ENCODE measurements at places on chromosomes 4 and X.

DNA sequence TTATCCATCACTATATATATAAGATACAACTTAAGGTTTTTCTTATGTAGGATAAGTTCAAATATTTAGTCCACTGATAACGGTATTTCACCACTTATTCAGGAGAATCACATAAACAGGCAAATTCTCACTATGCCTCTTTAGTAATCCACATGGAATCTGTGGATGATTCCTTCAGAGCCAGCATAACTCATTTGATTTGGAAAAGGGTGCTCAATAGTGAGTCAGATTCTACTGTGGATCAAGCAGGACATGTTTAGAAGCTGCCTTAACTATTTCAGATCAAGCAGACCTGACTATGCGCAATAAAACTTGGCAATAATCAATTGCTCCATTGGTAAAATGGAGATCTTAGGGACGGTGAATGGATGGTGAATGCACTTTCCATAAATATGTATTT lies 184.1 kb downstream of the CBR4 start:
- no peak for DNase-seq

GRCh38 chrX:111360839-111361238 lies 51.2 kb downstream of the DCX start:
- DNase-seq, result no peak

DNA sequence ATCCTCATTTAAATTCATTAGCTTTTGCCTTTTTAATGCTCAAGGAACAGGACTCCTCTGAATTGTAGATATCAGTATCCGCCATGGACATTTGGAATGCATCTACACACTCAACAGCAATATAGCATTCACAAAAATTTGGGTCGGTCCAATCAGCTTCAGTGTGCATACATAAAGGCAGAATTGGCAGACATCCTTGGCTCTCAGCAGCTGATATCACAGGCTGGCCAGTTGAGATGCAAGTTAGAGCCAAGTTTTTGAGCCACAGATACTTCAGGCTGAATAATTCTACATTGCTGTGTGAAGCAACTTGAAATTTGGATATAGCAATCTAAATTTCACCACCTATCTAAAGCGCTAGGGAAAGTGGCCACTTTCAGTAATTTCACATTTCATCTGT lies 821.1 kb downstream of the PCDH19 start:
- DNase-seq, result no peak

- DNase-seq, result peak; percentile 55
Observed at GRCh38 chrX:46978341-46979291, 66.4 kb downstream of the JADE3 start.

- DNase-seq, result peak; percentile 74
Observed at GRCh38 chrX:92213786-92214185, 434.6 kb downstream of the PCDH11X start.

- no peak for DNase-seq
Observed at GRCh38 chr4:3248811-3249661, at the start of gene MSANTD1. TSS of gene MSANTD1 (plus strand) at chr4:3249159. CDS start at chr4:3249223, 64 bp downstream.

DNA sequence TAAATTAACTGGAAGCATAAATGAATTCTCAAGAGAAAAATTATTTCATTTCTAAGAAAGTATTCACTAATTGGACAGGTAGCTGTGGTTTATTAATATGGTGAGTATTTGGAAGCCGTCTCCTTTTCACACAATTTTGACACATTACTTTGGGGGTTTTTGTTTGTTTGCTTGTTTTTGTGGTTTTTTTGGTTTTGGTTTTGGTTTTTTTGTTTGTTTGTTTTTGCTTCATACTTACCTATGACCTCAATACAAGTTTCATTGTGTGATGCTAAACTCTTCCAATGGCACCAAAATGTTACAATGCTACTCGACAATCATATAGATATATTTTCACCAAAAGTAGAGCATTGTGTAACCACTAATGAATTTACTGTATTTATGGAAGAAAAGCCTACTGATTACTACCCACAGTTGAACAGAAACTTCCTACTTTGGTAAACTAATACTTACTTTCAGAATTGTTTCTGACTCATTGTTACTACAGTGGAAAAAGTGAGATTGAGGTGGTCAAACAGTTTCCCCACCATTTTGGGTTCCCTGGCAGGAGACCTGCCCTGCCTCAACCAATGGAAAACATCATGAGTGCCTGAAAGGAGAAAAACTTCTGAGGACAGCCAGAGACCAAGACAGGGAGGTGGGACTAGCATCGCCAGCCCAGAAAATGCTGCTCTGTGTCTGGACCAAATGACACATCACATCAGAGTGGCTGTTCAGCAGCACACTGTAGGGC lies 443.1 kb downstream of the HNRNPD start:
- no peak for DNase-seq

DNA sequence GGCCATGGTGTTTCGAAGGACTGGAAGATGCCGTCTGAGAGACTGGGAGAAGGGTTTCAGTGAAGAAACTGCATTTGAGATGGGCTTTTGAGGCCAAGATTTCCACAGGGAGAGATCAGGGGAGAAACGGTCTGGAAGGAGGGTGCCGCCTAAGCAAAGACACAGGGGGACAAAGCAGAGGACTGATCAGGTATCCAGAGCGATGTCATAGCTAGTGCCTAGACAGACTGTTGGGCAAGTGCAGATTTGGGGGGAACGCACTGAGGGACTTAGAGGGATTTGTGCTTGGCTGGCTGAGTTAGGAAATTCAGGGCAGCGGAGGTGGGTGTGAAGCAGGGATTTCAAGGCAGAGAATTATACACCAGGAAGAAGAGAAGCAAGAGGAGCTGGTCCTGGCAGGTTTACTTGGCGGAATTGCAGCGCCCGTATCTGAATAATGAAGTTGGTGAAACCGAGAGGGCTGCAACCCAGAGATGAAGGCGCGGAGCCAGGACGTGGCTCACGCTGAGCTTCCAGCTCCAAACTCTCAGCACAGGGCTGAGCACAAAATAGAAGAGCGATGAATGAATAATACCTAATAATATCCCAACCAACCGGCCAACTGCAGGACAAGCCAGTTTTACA lies 106.9 kb downstream of the MAML3 start:
- no peak for DNase-seq

DNA sequence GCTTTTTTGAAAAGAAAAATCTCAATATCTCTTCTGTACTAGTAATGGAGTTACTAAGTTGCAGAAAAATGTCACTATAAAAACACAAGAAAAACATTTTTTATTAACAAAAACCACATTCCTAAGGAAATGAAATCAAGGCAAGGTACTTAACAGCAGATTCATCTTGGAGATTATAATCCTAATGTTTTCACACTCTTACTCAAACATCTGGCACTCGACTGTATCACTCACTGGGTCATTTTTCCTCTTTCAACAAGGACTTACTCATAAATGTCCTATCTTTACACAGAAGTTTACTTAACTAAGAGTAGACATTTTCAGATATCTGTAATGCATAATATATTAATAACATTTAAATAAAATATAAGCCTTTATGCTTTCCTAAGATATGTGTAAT lies 216.6 kb downstream of the NR3C2 start:
- no peak for DNase-seq

DNA sequence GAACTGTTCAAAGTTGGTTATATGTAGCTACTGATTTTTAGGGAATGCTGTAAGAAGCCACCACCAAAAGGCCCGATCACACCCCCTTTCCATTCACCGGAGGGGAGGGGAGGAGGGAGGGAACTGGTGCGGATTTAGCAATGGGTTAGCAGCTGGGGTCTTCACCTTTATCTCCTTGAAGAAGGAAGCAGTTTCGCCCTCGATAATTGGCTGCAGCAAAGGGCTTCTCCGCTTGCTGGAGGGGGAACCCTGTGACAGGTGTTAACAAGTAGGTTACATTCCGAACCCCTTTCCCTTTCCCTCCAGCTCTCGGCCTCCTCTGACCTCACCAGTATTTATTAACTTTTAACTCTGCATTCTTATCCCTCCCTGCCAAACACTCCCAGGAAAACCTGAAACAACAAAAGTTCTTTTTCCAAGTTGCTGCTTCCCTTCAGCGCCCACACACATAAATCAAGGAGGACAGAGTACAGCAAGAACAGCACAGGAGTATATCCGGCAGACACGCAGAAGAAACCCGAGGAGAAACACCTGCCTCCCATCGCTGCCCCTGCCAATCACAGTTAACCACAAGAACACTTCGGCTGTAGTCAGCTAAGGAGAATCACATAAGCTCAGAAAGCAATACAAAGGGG lies 39.8 kb upstream of the NAP1L5 start:
- no peak for DNase-seq
